ENCODE measurements at places on chromosomes 6 and 20.

DNA sequence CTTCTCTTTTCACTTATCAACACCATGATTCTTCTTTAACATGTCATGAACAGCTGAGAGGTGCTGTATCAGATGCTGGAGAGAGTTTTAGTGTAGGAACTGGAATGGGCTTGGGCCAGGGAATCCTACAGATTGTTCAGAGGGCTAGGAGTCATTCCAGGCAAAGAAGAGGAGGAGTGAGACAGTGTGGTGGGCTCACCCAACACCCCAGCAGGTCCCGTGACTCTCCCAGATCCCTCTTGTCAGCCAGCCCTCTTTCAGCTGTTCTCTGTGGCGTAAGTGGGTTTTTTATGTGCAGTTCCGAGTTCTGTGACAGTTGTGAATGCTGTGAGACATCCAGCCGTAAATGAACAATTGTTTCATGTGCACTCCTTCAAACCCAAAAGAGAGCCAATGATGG is 31.4 kb upstream of the CEP162 start:
- no peak for DNase-seq

- no peak for DNase-seq
Observed at GRCh38 chr6:126963077-126963809, 155.2 kb upstream of the RSPO3 start.

DNA sequence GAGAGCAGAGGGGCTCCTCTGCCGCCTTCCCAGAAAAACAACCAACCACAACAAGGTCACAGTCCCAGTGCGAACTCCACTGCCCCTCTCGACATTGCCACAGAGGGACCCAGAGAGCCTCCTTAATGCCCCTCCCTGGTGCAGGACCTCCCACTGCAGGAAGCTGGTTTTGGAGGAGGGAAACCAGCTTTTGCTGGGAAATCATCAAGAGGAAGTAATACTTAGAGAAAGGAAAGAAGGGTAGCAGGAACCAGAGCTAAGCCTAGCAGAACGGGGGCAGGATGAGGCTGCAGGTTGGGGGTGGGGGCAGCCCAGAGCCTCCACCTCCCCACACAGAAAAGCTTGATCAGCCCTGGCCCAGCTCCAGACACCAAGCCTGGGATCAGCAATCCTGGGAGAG is 37.7 kb upstream of the SIRPA start:
- no peak for DNase-seq

GRCh38 chr6:36360241-36361054 is 23.8 kb upstream of the BNIP5 start:
- DNase-seq = peak; percentile 81

DNA sequence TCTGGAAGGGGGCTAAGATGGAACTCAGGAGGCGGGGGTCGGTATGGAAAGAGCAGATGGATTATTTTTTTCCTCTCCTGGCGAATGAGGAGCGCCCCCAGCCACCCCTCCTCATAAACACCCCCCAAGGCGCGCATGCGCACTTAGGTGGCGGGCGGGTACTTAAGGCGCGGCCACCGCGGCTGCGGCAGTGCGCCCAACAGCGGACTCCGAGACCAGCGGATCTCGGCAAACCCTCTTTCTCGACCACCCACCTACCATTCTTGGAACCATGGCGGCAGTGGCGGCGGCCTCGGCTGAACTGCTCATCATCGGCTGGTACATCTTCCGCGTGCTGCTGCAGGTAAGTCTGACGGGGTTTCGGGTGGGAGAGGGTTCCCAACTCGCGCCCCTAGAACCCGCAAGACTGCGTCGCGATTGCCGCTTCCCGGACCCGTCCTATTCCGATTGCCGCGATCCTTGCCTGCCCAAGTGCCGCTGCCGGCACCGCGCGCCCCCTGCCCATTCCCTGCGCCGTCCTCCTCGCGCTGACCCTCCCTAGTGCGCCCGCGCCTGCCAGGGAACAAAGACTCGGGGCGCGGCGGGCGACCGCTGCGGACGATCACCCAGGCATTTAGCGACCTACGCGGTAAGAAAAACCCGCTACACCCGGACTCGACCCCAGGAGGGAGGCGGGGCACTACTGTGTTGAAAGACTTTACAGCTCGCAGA is at the start of gene NNAT:
NNAT (plus strand) TSS at position 190 of the 711 bp plus-strand sequence; CDS start at position 272, 82 bp downstream.
- DNase-seq = peak; percentile 34

DNA sequence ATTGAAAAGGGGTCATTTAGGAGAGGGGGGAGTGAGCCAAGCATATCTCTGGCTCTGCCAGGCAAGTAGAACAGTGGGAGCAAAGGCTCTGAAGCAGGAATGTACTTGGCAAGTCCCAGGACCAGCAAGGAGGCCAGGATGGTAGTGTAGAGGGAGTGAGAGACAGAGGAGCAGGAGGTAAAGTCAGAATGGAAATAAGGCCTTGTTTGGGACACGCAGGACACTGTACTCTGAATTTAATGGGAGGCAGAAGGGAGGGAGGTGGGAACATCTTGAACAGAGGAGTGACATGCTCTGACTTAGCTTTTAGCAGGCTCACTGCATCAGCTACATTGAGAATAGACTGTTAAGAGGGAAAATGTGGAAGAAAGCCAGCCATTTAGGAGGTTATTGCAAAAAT is 37.0 kb upstream of the ENPP1 start:
- no peak for DNase-seq

GRCh38 chr6:71727632-71728294 is 158.6 kb upstream of the RIMS1 start:
- DNase-seq = no peak
